ENCODE measurements at places on chromosomes 13 and 19.

DNA sequence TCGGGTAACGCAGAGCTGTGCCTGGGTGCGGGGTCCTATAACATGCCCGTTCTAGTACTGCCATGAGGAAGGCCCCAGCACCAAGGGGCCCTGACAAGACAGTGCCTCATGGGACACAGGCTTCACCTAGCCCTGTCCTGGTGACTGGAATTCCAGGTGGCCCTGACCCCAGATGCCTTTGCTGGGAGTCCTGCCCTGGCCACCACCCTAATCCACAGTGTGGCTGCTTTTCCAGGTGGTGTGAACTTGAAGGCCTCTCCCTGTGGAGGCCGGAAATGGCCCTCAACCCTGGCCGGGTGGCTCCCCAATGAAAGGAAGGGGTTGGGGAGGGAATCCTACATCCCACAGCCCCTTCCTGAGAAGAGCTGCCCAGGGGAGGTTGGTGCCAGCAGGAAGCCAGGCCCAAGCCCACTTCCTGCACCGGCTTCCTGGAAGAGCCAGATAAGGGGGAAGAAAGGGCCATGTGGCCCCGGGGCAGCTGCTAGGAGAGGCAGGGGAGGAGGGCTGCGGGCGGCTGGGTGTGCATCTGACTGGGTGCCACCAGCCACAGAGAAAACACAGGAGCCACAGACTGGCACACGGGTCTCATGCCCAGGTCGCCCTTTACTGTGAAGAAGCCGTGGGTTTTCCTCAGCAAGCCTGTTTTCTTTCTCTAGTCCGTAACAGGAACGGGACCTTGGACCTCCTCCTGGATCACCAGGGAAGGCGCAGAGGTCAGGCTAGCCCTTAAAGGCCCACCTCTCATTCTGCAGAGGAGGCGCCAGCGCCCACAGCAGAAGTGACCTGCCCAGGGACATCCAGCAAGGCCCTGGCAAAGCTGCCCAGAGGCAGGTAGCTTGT is 4.7 kb downstream of the LSM4 start:
- peak; percentile 71 for DNase-seq

DNA sequence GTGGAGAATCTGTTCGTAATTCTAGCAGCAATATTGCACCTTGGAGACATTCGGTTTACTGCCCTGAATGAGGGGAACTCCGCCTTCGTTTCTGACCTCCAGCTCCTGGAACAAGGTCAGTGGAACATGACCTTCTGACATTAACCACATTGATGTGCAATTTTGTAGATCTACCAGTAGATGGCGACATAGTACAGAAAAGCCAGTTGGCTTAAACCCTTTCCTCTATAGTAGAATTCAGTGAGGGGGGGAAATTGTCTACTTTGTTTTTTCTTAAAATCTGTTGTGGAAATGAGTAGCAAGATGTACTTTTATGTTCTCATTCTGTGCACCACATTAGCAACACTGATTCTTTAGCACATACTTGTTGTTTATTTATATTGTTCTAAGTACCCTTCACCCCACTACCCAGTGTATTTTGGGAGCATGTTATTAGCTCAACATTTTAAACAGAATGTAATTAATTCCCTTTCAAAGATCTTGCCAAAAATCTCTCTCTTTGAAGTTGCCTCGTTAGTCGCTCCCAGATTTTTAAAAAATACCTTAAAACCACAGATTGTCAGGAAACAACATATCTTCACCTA is 332.2 kb downstream of the MYO16 start:
- peak; percentile 76 for DNase-seq

DNA sequence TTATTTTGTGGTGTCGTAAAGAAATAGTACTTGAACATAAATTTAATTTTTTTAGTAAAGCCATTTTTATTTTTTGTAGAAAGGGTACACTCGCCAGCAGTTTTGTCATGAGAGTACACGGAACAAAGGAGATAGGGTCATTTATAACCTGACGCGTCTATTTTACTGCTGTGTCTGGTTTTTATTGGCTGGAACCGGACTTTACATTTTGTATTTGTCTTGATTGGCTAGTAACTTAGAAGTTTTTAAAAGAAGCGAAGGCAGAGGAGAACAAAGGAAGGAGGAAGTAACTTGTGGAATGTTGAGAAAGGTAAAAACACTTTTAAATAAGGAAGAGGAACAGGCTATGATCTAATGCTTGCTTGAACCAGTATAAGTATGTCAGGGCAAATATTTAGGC is 43.5 kb downstream of the TRPM4 start:
- DNase-seq = no peak

DNA sequence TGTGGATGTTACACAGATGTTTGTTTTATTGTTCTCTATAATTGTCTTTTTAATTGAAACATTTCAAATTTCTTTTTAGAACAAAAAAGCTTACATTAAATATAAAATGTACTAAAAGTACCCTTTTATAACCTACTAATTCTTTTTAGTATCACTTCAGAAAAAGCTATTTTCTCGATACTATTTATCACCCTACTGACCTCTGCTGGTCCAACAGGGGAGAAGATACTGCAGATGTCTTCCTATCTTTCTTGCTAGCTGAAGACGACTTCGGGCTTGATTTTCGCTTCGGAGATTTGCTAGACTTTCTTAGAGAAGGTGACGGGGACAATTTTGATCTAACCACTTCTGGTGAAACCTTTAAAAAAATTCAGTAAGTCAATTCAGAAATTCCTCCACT is 42.4 kb downstream of the ZC3H13 start:
- peak; percentile 15 for DNase-seq
